Stimulated activated CD8-positive, alpha-beta memory T cell treated with anti-CD3 and anti-CD28 coated beads, Interleukin-2, amount 100 ng/mL, for 48 hours (primary cell): ENCODE measurements at places on chromosomes 16 and 17.

- no peak for DNase-seq
These were observed 108.4 kb upstream of the METRNL start for GRCh38 chr17:82970818-82971590.

DNA sequence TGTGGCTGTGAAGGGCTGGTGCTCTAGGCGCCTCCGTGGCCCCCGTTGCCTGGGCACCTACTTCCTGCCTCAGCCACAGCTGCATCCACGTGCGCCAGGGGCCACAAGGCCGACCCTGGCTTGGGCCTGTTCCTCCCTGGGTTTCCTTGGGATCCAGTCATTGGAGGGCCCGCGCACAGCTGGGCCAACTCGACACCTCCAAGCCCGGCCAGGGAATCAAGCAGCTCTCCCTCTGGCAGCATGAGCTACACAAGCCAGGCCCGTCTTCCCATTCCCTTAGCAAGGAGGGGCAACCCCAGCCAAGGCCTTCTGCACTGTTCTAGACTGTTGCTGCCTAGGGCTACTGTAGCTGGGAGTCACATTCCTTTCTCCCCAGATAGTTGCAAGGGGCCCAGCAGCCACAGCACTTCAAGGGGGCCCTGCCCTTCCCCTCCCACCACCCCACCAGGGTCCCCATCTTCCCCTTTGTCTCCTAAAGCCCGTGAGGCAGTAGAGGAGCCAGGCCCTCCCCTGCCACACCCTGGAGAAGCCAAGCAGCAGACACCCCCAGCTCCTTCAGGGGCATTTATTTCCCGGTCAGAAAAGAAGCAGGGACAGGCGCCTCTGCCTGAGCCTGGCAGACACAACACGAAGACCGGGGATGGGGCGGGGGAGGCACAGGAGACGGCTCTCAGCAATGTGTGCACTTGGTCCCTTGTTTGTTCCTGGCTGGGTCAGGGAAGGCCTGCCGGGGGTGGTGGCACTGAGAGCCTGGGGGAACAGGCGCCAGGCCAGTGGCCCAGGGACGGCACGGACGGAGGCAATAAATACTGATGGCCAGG, 3.8 kb downstream of the ARHGDIA start:
- DNase-seq = no peak

DNA sequence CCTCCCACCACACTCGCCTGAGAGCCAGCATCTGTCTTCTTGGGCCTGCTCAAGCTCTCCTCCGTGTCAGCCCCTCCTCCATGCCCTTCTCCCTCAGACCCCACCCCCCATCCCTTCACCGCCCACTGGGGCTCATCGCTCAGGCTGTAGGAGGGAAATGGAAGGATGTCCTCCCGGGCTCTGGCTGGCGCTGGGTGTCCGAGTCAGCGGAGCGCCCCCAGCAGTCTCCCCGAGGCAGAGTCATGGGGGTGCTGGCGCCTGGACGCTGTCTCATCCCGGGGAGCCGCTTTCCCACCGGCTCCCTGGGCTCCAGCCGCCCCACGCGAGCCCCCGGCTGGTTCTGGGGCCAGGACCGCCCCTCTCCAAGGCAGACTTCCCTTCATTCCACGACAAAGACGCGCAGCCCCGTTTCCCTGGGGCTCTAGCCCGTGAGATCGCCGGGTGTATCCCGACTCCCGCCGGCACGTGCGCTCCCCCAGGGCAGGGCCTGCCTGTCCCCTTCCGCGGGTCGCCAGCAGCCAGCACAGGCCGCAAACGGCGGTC, 428 bp upstream of the ANTKMT start:
- DNase-seq = peak; percentile 47

DNA sequence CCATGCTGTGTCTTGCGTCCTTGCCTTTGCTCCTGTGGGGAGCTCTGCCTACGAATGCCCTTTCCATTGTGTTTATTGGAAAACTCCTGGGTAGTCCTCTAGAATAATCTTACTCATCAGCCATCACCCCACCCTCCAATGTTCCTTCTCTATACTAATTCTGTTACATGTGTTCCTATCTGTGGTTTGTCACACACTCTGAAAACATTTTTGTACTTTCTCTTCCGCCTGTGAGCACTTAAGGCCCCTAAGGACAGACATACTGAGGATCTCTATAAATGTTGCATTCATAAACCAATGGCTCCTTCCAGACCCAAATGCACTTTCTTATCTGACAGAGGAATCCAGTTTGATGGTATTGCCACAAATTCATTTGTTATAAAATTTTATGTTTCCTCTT, 53.9 kb upstream of the MON1B start:
- DNase-seq = no peak

GRCh38 chr17:70310221-70310672, 140.9 kb downstream of the KCNJ2 start:
- DNase-seq = no peak

DNA sequence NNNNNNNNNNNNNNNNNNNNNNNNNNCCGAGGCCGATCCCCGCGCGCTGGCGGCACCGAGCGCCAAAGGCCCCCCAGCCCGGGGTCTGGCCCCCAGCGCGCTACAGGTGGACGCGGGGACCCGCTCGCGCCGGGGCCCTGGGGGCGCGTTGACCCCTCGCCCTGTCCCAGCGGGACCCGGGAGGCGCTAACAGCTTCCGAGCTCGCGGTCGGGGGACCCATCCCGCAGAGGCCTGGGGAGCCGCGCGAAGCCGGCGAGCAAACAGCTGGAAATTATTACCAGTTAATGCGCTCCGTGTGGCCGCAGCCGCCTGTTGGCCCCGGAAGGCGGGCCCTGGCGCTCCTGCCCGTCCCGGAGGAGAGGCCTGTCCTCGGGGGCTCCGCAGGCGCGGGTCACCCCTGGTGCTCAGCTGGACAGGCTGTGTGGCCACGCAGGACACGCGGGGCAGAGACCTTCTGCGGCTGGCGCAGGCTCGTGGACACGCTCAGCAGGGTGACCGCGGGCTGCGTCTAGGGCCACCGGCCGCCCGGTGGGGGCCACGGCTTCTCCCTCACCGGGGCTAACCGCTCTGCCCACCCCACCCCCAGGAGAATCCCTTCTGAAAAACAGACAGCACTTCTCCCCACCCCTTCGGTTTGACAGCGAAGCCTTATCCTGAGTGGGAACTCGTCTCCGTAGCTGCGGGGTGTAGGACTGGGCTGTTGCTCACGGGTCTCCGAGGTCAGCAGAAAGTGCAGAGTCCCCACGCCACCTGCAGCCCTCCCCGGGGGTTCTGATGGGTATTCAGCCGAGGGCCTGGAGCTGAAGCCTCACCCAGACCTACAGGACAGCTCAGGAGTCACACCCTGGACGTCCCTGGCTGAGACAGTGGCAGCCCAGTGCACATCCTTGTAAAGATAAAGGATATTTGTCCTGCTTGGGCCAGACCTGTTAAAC, 138.7 kb upstream of the RPH3AL start:
- no peak for DNase-seq

- no peak for DNase-seq
These were observed 151.4 kb downstream of the TMEM132E start for GRCh38 chr17:34730816-34731215.

- DNase-seq = no peak
These were observed 8.8 kb upstream of the BRIP1 start for GRCh38 chr17:61872099-61872498.

- DNase-seq = peak; percentile 38
These were observed 32.8 kb downstream of the HIC1 start for GRCh38 chr17:2087597-2088211.

DNA sequence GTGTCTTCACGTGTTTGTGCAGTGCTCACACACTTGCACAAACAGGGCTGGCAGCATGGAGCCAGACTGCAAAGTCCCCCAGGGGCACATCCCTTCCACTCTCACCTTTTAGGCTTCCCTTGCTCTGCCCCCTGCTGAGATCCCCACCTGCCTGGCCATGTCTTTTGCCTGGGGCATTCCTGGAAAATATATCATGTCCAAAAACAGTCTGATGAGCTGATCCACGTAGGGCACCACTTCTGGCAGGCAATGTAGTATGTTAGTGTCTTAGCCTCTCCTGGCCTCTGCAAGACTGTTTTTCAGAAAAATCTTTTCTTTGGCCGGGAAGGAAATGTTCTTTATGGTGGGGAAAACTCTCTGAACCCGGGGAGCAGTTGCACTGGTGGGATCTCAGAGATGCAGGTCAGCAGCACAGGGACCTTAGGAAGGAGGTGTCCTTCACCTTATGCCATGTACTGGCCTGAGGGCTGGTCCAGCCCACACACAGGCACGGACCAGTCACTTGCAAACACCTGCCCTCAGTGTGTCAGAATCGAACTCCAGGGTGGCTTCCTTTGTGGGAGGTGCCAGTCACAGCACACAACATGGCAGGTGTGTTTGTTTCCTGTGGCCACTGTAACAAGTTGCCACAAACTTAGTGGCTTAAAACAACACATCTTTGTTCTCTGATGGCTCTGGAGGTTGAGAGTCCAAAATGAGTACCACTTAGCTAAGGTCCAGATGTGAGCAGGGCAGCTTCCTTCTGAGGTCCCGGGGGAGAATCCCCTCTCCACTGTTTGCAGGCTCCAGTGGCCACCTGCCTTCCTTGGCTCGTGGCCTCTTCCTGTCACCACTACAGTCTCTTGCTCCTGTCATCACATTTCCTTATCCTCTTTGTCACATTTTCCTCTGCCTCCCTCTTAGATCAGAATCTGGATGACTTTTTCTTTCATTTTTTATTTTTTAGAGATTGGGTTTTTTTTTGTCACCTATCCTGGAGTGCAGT, 46.6 kb downstream of the MPRIP start:
- no peak for DNase-seq

- DNase-seq = no peak
These were observed 557.4 kb upstream of the ZFHX3 start for GRCh38 chr16:73605309-73605708.

DNA sequence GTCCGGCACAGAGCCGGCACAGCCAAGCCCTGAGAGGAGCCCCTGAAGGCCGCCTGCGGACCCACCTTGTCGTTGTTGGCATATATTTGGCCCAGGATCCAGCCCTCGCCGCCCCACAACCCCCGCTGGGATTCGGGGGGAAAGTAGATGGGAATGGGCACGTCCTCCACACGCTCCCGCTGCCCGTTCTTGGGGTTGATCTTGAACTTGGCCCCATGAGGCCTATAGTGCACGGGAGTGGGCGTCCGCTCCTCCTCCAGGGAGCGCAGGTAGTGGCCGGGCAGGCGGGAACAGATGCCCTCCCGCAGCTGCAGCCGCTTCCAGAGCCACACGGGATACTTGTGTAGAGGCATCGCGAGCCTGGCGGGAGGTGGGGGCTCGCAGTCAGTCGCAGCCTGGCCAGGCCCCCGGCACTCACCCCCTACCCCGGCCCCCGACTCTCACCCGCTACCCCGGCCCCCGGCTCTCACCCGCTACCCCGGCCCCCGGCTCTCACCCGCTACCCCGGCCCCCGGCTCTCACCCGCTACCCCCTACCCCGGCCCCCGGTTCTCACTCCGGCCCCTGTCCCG, 387 bp downstream of the MRPL28 start:
- DNase-seq = no peak

GRCh38 chr17:45430738-45431530, 1.7 kb downstream of the ARHGAP27 start:
- no peak for DNase-seq

- no peak for DNase-seq
These were observed 541.9 kb upstream of the CDH11 start for GRCh38 chr16:65663774-65664173.

DNA sequence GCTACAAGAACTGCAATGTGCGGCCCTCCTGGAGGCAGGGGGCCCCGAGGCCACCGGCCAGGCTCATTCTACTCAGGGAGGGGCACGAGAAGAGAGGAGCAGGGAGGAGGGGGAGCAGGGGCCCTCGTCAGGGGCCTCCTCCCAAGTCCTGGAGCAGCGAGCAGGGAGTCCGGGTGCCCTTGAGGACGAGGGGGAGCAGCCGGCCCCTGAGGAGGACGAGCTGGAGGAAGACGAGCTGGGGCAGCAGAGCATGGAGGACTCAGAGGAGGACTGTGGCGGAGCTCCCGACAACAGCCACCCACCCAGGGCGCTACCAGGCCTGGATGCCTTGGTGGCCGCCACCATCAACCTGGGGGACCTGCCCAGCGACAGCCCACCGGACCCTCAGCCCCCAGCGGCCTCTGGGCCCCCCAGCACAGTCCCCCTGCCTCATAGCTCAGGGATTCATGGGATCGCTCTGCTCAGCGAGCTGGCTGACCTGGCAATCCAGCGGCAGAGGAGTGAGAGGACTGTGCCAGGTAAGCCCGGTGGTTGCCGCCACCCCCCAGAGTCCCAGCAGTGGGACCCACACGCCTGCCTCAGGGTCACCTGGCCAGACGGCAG, 52.2 kb downstream of the BAHCC1 start:
- no peak for DNase-seq

- no peak for DNase-seq
These were observed 19.3 kb upstream of the ZFPM1 start for GRCh38 chr16:88433632-88434352.

DNA sequence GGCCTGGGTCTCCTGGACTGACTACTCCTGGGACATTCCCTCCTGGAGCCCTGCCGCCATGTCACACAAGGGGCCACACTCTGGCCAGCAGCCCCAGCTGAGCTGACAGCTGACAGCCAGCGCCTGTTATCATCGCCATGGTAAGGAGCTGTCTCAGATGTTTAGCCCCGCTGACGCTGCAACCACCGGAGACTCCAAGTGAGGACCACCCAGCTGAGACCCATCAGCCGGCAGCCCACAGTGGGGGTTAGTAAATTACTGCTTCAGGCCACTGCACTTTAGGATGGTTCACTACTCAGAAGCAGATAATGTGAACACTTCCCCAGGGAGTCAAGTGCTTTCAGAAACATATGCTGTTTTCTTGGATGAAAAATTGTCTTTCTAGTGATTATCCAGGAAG, 14.6 kb upstream of the SPHK1 start:
- DNase-seq = no peak

- no peak for DNase-seq
These were observed 235.8 kb downstream of the MAP2K4 start for GRCh38 chr17:12256380-12256995.

DNA sequence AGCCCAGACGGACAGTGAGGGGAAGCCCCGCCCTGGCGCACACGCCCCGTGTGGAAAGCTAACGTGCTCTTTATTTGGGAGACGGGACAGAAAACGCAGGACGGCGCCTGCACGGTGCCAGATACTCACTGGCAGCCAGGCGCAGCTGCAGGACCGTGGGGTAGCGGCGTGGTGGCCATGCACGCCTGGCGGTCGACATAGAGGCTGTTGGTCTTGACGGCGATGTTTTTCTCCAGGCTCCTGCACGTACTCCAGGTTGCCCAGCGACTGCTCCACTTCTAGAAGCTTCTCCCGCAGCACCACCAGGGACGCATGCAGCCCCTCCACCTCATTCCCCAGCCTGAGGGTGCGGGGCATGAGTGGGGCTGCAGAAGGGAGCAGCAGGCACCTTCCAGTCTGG, 5.1 kb upstream of the C1QTNF8 start:
- no peak for DNase-seq

GRCh38 chr17:41446806-41447205, 6.0 kb upstream of the KRT38 start:
- DNase-seq = no peak
